RPMI7951 (cell line): ENCODE measurements at places on chromosomes 3 and 15.
A peak's percentile ranks its signal among the peaks of the same experiment; 100 is the strongest.

GRCh38 chr3:20741381-20741780 lies 555.4 kb upstream of the SGO1 start:
- DNase-seq = no peak

DNA sequence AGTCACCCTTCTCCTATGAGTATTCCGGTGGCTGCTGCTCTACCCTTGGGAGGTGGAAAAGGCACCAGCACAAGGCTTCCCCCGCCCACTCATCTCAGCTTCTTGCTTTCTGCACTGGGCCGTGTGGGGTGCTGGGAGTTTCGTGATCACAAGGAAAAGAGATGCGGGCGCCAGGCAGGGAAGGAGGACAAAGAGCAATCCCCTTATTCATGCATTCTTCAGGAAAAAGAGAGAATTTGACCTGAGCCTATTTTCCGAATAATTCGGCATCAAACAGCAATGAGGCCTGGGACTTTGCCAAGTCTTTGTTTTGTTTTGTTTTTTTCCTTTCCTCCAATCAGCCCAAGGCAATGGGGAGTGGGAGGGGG lies 102.2 kb upstream of the LPP start:
- DNase-seq = peak; percentile 66

- no peak for DNase-seq
These were observed 182.9 kb downstream of the IL5RA start for GRCh38 chr3:2927259-2927658.

- DNase-seq = no peak
These were observed 293.4 kb upstream of the TBC1D5 start for GRCh38 chr3:18035641-18036449.

GRCh38 chr15:61831505-61831921 lies 228.7 kb downstream of the VPS13C start:
- peak; percentile 24 for DNase-seq

- peak; percentile 82 for DNase-seq
These were observed 5.8 kb upstream of the TOPAZ1 start for GRCh38 chr3:44235604-44236484.

- DNase-seq = peak; percentile 37
These were observed 331.5 kb upstream of the SLCO3A1 start for GRCh38 chr15:91521996-91522395.

DNA sequence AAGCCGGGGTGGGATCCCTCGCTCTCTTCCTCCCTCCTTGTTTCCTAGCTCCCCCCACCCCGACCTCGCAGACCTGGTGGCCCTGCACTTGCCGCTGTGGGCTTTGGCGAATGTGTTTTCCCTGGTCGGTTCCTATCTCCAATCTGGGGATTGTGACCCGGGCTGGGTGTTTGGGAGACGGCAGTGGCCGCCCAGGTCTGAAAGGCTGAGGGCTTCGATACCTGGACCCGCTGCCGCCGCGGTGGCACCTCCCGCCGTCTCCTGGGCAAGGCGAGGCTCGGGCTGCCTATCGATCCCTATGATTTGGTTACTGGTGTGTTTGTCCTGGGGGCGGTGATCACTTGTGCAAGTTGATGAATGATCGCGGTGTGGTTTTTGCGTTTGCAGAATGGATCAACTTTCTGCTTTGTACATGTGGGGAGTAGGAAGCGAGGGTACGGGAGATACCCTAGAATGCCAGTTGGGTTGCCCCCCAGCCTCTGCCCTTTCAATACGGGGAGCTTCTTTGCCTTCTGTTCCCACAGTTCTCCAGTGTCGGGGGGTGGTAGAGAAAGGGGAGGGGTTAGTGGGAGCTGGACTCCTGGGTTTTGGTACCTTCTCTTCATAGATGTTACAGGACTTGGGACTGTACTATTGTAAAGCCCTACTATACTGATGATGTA lies 3.0 kb downstream of the BBX start:
- no peak for DNase-seq

DNA sequence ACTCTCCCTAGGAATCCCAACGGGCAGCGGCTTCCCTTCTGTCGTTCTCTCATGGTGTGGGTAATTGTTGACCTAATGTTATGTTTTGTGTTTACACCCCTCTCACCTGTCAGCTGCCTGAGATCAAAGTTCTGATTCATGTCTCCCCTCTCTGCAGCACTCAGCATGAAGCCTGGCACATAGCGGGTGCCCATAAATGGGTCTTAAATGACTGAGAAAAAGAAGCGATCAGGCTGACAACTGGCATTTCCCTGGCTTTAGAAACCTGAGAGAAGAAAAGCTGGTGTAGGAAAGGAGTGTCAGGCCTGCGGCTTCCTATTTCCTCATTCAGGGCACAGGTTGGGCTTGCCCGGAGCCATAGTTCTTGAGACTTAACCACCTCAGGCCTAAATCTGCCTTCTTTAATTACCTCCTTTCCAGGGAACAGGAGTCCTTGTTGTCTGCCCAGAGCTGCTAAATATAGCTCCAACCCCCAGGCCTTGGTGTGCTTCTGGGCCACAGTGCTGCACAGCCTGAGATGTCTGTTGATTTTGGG lies 31.8 kb downstream of the LPP start:
- DNase-seq = peak; percentile 64
